Myocyte (in vitro differentiated cells): ENCODE measurements at places on chromosomes 7 and 10. TPM values are rescaled to one million over a fixed set of nuclear protein-coding genes. Genes with fewer than 3 reads are reported as not detected.
A peak's percentile ranks its signal among the peaks of the same experiment; 100 is the strongest.

DNA sequence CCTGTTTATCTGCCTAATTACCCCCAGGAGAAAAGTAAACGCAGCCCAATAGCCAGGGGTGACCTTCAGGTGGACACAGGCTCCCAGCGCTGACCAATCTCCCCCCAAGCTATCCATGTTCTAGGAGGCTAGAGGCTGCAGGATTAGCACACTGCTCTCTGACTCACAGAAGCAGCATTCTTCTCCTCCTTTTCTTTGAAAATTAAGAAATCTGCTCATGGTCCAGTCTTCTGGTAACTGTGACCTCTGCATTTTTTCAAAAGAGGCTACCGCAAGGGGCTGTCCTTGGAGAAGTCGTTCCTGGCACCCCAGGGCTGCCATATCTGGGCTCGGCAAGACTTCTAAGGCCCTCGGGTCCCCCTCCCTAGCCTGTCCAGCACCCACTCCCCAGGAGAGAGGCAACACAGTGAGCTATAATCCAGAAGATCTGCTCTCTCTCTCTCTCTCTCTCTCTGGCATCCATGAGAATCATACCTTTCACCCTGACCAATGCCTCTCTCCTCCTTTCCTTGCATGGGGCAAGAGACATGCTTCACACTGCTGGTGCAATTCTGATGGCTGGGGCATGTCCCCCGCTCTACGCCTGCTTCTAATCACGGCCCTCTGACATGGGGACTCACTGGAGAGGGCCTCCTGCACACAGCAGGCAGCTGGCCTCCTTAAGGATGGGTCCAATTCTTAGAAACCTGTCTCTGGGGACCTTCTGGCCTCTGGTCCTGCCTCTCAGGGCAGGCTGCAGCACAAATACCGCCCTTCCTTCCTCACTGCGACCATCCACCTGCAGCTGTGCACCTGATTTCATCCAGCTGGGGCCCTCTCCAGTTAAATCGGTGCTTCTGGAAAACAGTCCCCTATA lies 27.3 kb downstream of the ANXA11 start:
- no peak for DNase-seq

- DNase-seq = peak; percentile 49
Observed at GRCh38 chr7:28626624-28627262, 214.4 kb downstream of the CREB5 start.

DNA sequence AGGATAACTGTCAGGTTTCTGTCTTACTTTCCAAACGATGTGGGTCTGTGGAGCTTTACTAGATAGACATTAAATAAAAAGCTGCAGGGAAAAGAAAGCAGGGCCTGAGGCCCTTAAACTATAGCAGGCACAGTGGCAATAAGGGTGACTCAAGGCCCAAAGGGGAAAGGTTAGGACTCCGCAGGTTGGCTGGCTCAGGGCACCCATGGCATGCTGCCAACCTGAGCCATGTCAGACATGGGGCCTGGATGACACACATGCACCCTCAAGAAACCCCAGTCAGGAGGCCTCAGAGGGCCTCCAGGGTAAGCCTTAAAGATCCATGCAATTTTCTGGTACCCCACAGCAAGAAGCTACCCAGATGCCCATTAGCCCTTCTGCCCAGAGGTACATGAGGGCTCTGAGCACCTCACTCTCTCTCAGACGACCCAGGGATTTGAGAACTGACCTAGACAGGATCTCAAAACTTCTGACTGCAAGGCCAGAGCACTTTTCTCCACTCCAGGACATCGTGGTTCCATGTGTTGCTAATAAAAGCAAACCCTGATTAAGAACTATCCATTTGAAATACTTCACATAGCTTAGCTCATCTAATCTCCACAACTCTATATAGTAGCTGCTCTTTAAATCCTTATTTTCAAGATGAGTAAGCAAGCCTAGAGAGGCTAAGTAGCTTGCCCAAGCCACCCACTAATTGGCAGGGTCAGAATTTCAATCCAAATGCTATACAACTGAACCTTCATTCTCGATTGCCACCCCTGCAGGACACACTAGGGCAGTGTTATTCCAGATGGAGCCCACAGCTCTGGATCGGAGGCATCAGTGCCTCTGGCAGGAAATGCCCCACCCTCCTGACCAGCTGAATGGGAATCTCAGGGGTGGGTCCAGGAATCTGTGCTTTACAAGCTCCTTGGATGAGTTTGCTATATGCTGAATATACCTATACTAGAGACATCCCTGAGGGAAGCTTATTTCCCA lies 132.5 kb upstream of the EFCAB10 start:
- peak; percentile 27 for DNase-seq

GRCh38 chr10:103854686-103855391 lies 537 bp downstream of the SH3PXD2A start:
- peak; percentile 90 for DNase-seq

DNA sequence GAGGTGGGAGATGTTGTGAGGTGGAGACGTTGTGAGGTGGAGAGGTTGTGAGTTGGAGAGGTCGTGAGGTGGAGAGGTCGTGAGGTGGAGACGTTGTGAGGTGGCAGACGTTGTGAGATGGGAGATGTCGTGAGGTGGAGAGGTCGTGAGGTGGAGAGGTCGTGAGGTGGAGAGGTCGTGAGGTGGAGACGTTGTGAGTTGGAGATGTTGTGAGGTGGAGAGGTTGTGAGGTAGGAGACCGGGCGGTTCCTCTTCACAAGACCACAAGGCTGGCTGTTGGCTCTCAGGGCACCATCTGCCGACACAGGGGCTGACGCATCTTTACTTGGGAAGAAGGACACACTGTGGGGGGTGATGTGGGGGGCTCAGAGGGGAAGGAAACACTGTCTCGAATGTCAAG lies 34.7 kb upstream of the SHH start:
- no peak for DNase-seq

Gene GDF2
- not detected in 2 replicates for total RNA-seq
